Pancreas (tissue), 10 donors: ENCODE measurements at places on chromosomes 6 and 20.

GRCh38 chr20:57501461-57502335 lies 23.2 kb downstream of the CTCFL start:
- no peak for DNase-seq

DNA sequence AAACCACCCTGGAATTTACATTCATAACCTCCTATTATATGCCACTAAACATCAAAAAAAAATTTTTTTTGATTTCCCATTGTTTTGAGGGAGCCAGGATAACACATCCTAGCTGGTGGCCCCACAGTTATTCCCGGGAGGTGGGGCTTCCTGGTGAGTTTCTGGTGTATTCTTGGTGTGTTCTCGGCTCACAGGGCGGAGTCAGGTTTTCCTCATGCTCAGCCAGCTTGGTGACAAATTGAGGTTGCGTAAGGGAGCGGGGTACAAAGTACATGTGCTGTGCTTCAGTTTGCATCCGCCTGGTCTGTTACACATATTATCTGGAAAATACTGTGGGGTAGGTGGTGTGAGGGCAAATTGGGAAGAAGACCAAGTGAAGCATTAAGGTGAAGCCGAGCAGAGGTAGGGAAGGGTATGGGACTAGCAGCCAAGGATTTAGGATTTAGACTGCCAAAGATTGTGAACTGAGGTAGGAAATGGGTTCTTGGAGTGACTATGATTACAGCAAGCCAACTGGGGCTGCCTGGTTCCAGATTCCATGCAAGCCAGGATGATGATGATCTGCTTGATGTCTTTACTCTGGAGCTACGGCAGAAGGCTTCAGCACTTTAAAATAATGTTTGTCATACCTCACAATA lies 46.2 kb upstream of the EEF1A1 start:
- DNase-seq: peak; percentile 58

DNA sequence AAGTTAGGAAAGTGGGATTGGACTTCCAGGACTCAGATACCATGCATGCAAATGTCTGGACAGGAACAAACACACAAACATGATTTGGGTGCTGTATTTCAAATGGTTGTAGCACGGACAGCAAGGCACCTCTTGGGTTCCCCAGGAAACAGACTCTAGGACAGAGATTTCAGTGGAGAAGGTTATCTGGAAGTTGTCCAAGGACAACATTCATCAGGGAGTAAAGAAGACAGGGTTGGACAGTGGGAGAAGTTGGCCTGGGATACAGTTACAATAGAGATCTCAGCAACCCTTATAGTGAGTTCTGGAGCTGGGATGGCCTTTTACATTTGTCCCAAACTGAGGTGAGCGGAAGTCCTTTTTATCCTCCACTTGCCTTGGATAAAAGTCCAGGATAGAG lies 19.8 kb upstream of the TINAG start:
- DNase-seq: no peak

DNA sequence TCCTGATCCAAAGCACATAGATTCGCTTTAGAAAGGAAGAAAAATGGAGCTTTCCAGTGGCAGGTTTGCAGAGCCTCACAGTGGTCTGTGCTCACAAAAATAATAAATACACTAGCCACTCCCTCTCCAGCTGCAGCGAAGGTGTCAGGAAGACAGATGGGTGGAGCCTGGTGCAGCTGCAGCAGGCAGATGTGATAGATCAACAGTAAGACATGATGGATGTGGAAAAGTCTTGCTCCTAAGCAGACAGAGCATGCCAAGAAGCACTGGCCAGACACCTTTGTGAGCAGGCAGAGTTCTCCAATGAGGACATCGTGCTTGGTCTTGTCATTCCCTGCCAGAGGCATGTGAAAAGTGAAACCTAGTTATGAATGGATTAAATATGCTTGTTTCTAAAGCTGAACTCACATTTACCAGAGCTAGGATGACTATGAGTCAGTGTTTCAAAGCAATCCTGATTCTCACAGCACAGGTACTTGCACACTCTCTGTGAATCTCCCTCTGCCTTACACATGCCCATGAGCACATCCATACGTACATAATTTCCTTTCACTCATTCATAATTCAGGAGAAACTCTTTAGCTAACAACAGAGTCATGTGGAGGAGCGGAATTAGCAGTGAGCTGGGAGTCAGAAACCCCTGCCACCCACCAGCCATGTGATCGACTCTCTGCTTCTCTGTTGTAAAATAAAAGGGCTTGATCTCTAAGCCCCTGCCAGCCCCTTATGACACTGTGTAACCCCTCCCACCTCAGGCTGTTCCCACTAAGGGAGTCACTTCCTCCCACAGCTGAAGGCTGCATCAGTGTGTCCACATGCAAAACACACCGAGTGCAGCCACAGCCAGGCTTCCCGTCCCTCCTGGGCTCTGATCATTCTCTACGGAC lies 111.2 kb downstream of the SCML4 start:
- no peak for DNase-seq

DNA sequence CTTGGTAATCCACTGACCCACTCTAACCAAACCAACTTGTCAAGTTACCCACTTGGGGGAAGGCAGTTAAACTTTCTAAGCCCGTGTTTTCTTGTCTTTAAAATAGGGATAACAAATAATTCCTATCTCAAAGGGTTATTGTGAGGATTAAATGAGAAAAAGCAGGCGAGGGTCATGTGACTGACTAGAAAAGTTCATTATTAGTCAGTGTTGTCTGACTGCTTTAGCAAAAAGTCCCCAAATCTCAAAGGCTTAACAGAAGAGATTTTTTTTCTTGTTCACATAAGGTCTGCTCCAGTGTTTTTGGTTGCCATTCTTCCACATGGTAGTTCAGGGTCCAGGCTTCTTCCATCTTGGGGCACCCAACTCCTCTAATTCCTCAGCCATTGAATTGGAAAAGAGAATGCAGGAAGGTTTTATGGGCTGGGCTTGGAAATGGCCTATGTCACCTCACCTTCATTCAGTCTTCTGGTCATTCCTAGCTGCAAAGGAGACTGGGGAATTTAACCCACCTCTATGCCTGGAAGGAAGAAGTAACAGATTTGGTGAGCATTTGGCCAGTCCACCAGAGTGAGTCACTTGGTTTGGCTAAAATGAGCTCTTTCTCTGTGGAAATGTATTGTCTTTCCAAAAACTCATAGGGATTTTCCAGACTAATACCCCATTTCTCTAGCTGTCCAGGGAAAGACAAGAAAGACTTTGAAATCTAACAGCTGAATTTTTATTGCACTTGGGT lies 77.0 kb downstream of the CAP2 start:
- no peak for DNase-seq

- DNase-seq: no peak
Measured at GRCh38 chr6:163651426-163651825, 236.9 kb downstream of the QKI start.

DNA sequence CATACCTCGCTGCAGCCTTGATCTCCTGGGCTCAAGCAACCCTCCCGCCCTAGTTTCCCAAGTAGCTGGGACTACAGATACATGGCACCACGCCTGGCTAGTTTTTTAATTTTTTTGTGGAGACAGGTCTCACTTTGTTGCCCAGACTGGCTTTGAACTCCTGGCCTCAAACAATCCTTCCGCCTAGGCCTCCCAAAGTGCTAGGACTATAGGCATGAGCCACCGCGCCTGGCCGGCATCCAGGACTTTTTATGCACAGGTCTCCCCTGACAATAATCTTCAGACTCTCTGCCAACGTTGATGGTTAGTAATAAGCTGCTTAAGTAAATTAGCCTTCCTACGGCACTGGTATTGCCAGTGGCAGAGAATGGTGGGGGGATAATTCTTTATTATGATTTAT lies 110.5 kb upstream of the MTHFD1L start:
- no peak for DNase-seq

DNA sequence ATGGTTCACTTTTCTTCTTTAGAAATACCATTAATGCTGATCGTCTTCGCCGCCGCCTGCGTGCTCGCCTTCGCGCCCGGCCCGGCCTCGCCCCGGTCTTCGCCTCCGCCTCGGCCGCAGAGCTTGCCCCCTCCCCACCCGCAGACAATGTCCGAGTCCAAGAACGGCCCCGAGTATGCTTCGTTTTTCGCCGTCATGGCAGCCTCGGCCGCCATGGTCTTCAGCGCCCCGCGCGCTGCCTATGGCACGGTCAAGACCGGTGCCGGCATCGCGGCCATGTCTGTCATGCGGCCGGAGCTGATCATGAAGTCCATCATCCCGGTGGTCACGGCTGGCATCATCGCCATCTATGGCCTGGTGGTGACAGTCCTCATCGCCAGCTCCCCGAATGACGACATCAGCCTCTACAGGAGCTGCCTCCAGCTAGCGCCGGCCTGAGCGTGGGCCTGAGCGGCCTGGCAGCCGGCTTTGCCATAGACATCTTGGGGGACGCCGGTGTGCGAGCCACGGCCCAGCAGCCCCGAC lies 4.8 kb upstream of the PRPH2 start:
- DNase-seq: peak; percentile 13

- no peak for DNase-seq
Measured at GRCh38 chr6:9610620-9611415, 804.1 kb downstream of the TFAP2A start.

DNA sequence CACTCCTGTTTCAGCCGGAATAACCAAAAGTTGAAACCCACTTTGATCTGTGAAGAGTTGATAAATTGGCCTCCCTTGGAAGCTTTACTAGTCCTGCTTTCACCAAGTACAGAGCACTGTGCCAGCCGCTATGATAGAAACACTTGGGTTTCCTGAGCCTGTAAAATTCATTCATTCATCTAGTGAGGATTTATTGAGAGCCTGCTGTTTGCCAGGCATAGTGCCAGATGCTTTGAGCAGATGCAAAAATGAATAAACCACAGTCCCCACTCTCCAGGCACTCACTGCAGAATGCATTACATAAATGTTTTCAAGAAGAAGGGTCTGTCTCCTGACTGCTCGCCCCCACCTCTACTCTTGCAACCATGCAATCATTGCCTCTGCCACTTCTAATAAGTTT lies 25.3 kb upstream of the TMEM217 start:
- no peak for DNase-seq

- no peak for DNase-seq
Measured at GRCh38 chr20:45913116-45913515, 1.2 kb upstream of the PLTP start.

GRCh38 chr20:1882026-1882425 lies 13.2 kb upstream of the SIRPA start:
- DNase-seq: no peak

DNA sequence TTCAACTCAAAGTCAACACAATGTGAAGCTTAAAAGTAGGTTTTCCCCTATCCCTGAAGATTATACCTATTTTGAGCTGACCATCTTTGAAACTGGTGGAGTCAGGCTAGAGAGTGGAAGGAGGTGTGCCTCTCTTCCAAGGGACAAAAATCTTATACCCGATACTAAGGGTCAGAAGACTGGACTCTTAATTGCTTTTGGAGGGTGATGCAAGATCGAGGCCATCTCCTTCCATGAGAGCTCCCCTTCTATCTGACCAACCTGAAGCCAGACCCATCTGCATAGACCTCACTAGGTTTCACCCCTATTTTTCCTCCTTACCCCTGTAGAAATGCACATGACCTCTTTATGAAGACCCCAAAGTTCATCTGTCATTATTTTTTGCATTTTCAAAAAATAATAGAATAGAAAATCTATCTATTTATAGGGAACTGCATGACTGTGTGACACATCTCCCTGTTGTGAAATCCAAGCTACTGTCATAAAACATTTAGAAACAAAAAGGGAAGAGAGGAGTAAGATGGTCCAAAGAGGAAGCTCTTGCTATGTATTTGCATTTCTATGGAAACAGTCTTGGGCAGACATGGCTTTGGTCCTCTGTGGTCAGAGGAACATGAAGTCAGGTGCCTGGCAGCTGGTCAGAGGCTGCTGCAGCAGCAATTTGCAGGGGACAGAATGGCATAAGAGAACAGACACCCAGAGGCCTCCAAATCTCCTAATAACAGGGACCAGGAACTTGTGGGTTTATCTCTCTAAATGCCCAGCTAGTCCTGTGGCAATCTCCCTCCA lies 349.2 kb downstream of the MAFB start:
- DNase-seq: no peak

GRCh38 chr20:43538878-43539700 lies 19.7 kb upstream of the SGK2 start:
- DNase-seq: peak; percentile 69

DNA sequence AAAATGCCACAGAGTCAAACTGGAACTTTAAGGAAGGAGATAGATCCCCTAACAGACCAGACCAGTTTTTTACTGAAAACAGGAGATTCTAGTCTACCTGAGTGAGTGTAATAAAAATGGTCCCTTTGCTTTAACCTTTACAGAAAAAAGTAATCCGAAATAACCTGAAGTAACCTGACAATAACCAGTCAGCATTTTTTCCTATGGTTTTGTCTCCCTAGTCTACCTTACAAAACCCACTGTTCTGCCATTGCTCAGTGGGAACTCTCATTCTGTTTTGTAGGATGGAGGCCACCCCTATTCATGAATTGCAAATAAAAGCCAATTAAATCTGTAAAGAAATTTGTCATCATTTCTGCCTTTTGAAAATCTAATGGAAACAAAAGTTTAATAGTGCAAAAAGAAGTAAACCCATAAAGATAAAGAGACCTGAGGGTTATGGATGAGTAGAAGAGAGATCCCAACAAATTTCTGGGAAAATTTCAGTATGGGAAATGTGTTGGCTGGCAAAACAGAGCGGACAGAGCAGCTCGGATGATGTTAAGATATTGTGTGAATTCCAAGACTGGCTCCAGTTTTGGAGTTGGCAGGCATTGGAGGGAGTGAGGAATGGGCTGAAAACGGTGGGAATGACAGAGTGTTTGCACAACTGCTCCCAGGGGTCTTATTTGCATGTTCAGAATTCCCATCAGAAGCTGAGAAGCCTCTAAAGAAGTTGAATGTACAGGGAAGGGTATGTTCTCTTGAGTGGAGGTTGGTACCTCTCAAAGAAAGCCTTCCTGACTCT lies 104.7 kb upstream of the RALGAPA2 start:
- DNase-seq: no peak

- no peak for DNase-seq
Measured at GRCh38 chr6:94341173-94341572, 921.8 kb upstream of the EPHA7 start.

DNA sequence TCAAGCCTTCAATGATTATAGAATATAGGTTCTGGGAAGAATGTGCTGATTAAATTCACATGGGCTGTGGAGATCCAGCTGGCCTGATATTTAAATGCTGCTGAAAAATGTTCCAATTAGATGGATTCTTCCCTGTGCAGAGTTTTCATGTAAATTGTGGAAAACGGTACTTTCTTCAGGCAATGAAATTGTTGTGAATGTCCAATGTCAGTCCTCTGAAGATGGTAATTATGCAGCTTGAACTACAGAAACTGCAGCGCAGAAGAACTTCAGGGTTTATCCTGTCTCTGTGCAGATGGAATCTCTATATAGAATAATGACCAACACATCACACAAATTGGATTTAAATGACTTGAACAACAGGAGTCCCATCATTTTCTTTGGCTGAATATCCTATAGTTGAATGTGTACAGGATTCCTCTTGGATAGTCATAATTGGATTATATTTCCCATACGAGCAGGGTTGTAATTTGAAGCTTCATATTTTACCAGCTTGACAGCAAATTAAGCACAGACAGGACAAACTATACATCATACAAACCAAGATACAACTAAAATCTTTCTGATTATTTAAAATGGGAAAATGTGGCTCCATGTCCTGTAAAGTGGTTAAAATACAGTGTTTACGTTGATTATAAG lies 82.3 kb downstream of the CAP2 start:
- DNase-seq: no peak

- no peak for DNase-seq
Measured at GRCh38 chr20:43302936-43303335, 113.2 kb upstream of the PTPRT start.

GRCh38 chr20:14406495-14406894 lies 69.1 kb upstream of the FLRT3 start:
- no peak for DNase-seq
